Mesenteric fat pad (tissue), 1 donor: ENCODE measurements at places on chromosomes 11 and 22.

DNA sequence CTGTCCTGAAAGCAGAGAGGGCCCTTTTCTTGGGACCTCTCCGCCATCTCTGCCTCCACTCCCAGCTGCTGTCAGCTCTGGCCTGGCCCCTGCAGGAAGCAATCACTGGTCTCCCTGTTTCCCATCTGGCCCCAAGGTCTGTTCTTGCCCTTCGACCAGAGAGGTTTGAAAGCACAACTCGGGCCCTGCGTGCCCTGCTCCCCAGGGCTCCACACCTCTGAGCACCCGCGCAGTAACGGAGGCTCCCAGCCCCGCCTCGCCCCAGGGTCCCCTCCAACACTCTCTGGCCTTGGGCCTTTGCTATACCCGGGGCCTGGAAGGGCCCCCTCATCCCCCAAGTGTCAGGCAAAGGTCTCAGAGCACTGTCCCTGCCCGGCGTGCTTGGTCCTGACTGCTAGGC is 7.8 kb upstream of the CD81 start:
- no peak for DNase-seq

DNA sequence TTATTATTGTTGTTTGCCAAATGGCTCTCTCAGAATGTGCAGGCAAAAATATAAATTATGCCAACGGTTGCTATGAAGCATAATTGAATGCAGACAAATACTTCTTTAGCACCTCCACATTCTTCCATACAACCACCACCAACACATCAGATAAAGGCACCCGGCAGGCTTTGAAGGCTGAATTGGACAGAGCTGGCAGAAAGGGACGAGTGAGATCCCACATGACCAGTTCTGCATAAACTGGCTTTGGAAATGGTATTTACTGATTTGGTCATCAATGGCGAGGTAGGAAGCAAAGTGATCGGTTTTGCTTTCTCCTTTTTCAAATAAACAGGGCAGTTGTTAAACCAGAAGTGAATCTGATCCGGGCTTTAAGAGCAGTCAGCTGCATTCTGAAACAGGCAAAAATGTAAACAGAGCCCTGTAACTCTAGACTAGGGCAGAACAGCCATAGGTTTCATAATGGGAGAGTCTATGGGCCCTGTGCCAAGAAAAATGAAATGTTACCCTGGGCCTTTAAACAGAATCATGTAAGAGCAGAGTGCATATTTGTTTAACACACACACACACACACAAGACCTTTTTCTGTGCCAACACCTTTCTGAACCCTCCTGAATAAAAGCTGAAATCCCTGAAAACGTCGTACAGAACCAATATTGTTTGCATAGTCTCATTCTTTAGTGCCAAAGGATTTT is 97.7 kb downstream of the MPPED2 start:
- no peak for DNase-seq

- no peak for DNase-seq
These were observed 7.0 kb downstream of the MADD start for GRCh38 chr11:47276923-47277322.

DNA sequence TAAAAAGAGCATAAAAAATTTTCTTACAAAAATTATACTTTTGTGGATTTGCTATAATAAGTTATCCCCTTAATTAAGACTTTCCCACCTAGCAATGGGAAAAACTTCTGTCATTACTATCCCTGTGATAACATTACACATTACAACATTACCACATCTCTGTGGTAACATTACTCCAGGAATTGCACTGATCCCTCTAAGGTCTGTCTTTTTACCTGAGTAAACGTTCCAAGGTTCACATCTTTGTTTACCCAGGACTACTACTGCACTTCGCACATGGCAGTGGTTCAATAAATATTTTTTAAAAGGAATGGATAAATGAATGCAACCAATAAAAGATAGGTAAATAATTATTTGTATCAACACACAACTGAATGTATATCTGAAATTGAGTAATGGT is 92.4 kb upstream of the NOX4 start:
- no peak for DNase-seq

DNA sequence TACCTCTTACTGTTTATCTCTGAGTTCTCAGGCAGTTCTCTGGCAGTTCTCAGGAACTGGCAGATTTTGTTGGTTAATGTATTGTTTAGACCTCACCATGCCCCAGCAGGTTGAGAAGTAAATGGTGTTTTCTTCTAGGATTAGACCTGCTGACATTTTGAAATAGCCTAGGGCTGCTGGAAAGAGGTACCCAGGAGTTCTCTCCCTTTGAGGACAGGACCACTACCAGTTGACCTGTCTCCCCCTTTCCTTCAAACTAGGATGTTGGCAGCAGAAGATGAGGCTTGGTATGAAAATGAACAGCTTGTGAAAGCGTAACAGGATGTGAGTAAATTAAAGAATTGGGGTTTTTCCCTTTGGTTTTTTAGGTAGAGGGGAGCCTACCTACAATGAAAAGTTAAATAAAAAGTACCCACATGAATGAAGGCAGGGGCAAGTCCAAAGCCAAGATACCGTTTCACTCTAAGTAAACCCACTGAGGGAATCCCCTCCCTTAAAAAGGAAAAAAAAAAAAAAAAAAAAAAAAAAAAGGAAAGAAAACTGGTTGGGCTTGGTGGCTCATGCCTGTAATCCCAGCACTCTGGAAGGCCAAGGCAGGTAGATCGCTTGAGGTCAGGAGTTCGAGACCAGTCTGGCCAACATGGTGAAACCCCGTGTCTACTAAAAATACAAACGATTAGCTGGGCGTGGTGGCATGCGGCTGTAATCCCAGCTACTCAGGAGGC is 96.2 kb downstream of the PDHX start:
- DNase-seq = no peak

DNA sequence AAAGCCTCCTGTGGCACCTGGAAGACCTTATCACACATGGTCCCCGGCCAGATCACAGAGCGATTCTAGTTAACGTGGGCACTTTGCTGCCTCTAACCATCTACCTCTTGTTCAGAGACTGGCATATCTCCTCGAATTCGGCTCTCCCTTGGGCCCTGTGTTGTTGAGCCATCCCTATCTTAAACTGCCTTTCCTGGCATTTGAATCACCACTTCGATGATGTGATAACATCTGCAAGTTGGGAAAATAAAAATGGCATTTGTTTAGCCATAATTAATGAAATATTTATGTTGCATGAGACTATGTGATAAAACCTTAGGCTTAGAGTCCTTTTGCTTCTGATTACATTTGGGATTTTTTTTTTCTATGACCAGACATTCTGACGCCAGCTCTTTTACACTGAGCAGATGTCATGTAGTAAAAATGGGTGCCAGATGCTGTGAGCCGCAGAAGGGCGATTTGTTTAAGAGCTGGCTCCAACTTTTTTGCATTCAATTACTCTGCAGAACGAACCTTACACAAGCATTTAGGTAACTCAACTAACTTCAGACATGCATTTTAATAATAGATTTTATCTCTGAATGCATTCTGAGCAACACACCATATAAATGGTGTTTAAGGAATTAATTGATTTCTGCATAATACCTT is 58.5 kb upstream of the PARVA start:
- no peak for DNase-seq

DNA sequence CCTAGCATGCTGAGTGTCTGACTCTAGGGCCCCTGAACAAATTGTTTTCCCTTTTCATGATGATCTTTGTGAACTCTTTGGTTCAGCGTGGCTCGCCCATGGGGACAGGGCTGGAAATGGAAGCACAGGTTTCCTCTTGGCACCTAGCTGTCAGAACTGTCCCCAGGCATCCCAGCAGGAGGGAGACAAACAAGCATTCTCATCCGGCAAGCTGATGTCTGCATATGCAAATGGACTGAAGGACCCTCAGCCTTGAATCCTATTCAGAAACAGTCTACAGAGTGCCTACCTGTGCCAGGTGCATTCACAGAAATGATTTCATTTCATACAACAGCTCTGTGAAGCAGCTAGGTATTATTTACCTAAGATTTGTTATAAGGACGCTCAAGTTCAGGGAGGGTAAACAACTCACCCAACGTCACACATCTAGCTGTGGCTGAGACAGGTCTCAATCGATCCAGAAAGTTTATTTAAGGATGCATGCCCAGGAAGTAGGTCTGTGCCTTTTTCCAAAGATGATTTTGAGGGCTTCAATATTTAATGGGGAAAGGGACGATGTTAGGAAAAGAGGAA is 176.4 kb downstream of the KIRREL3 start:
- no peak for DNase-seq

- no peak for DNase-seq
These were observed 61.1 kb downstream of the FDX1 start for GRCh38 chr11:110490886-110491285.

GRCh38 chr11:61090982-61091372 is 11.3 kb upstream of the CD5 start:
- DNase-seq = no peak

GRCh38 chr11:126808836-126809235 is 191.7 kb downstream of the KIRREL3 start:
- DNase-seq = no peak

GRCh38 chr11:118892964-118893363 is 9.3 kb downstream of the CXCR5 start:
- no peak for DNase-seq

- no peak for DNase-seq
These were observed at the start of gene KIAA0930 for GRCh38 chr22:45240810-45241631. Gene KIAA0930 (minus strand): TSS chr22:45240894. CDS start chr22:45240703, 191 bp downstream.

DNA sequence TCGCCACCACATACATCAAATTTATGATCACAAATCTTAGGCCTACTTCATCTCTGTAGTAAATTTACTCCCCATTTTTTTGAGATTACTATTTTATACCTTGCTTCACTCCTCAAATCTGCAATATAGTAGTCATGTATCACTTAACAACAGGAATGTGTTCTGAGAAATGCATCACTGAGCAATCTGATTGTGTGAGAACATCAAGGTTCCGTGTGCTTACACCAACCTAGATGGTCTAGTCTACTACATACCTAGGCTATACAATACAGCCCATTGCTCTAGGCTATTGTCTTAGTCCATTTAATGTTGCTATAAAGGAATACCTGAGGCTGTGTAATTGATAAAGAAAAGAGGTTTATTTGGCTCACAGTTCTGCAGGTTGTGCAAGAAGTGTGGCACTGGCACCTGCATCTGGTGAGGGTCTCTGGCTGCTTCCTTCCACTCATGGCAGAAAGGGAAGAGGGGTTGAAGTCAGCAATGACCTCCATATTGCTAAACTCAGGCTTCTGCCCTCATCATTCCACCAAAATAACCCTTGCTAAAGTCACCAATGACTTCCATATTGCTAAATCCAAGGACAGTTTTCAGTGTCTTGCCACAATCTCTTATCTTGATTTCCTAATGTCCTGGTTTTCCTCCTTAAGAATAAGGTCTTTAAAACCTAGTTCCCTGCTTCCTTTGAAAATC is 140.3 kb downstream of the RBFOX2 start:
- no peak for DNase-seq

DNA sequence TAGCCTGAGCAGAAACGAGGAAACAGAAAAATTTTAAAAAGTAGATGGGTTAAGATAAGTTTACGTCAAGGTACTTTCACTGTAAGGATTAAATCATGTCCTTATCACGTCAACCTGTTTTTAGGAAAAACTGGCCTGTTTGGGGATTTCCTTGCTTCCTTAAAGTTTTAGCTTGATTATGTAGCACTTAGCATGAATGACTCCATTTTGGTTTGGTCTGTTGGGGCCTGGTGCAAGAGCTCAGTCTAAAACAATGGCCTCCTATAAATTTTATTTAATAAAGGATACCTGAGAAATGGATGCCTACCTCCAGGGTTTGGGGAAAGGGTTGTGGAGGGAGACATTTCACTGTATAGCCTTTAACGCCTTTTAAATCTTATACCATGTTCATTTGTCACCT is 33.2 kb upstream of the CSTF3 start:
- DNase-seq = no peak

DNA sequence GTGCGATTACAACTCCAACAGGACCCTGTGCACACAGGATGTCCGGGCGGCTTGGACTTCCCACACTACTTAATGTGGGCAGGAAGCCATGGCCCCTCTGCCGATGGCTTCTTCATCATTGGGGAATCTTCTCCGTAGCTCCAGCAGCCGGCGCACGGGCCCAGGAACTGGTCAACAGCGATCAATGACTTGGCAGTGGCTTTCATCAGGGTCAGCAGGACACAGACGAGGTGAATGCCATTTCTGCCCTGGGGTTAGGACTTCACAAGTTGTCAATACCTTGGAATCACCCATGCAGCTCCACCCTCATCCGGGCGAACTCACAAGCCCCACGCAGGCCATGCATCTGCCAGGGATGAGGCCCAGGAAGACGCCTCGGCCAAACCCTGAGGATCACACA is 645.7 kb downstream of the BRD1 start:
- DNase-seq = no peak

GRCh38 chr22:44281768-44282637 is 30.7 kb downstream of the SHISAL1 start:
- no peak for DNase-seq

DNA sequence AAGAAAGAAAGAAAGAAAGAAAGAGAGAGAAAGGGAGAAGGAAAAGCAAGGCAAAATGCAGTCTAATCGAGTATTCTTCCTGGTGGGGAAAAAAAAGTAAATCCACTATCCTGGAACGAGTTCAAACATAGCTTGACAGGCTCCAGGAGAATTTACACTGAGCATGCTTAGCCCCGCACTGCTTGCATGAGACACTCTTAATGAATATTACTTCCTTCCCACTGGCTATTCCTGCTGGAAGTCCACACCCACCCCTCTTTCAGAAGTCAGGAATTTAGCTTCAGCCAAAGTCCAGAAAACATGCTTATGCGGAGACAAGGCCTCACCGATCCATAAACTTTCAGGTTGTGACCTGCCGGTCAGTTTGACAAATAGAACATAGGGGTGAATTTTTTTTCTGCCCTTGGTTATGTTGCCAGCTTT is 251.8 kb upstream of the BLID start:
- DNase-seq = no peak

GRCh38 chr11:46347637-46348311 is 511 bp downstream of the DGKZ start:
- no peak for DNase-seq

- DNase-seq = no peak
These were observed 50.2 kb downstream of the EHF start for GRCh38 chr11:34671117-34671516.

- no peak for DNase-seq
These were observed 22.3 kb downstream of the EIF4G2 start for GRCh38 chr11:10786451-10786850.

DNA sequence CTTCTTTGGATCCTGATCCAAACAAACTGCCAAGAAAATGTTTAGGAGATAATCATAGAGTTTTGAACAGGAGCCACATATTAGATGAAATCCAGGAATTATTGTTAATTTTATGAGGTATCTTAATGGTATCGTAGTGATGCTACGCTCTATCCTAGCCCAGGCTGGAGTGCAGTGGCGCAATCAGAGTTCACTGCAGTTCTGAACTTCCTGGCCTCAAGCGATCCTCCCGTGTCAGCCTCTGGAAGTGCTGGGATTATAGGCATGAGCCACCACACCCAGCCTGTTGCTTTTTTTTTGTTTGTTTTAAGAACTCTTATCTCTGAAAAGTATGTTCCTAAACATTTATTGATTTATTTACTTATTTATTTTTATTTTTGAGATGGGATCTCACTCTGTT is 2.4 kb downstream of the GSTT4 start:
- no peak for DNase-seq

- DNase-seq = no peak
These were observed 13.3 kb upstream of the BCR start for GRCh38 chr22:23166841-23167616.
